ENCODE measurements at places on chromosomes 2 and 18. TPM values are rescaled to one million over a fixed set of nuclear protein-coding genes. Genes with fewer than 3 reads are reported as not detected.

GRCh38 chr2:190677255-190677654, 28.4 kb downstream of the NAB1 start:
- DNase-seq, result peak; percentile 31

The KIF1A gene
- total RNA-seq, result not detected

The IL1R1 gene
- 62.6 TPM for total RNA-seq

DNA sequence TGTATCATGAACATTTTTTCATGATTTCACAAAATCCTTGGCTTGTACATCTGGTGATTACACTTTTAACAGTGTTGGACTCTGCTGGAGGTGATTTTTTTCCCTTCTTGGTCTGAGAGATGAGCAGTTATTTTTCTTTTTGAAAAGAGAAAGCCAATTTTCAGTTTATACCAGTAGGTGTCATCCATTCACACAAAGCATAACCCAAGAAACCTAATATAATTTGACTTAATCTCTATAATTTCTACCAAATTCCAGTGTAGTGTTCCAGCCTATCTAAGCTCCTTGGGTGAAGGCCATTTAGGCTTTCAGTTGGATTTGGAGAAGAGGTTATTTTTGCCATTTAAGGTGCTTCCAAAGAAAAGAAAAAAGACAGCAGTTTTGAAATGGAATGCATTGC, 7.7 kb upstream of the ICOS start:
- peak; percentile 3 for DNase-seq

GRCh38 chr2:136238286-136239078, 120.5 kb upstream of the CXCR4 start:
- DNase-seq, result peak; percentile 79

The IGFBP2 gene
- 15.5 TPM for total RNA-seq

Measured in fibroblast of villous mesenchyme (primary cell).